ENCODE measurements at places on chromosomes 11 and 22. TPM values are rescaled to one million over a fixed set of nuclear protein-coding genes. Genes with fewer than 3 reads are reported as not detected.

The GAS2L1 gene
- 5.2 TPM for polyA plus RNA-seq

The GAL3ST1 gene
- 10.7 TPM for polyA plus RNA-seq

The DEFB131B gene
- polyA plus RNA-seq = 1.5 TPM

The OR8U1 gene
- polyA plus RNA-seq = not detected

The TREH gene
- 0.08 TPM for polyA plus RNA-seq

The C11orf16 gene
- polyA plus RNA-seq = 4.3 TPM

The TCN2 gene
- polyA plus RNA-seq = 21.9 TPM

The TXNRD2 gene
- polyA plus RNA-seq = 16.8 TPM

The TRIM68 gene
- polyA plus RNA-seq = 18.1 TPM

The TCN1 gene
- 0.28 TPM for polyA plus RNA-seq

The CNTF gene
- polyA plus RNA-seq = 1.0 TPM

The LIF gene
- polyA plus RNA-seq = 1.7 TPM

The NPAS4 gene
- polyA plus RNA-seq = 0.17 TPM

The MS4A3 gene
- 1.2 TPM for polyA plus RNA-seq

The KRTAP5-2 gene
- not detected for polyA plus RNA-seq

The APOA1 gene
- polyA plus RNA-seq = 3.3 TPM

The TRIM66 gene
- 12.2 TPM for polyA plus RNA-seq

The GRM5 gene
- polyA plus RNA-seq = 0.04 TPM

The PNPLA5 gene
- polyA plus RNA-seq = not detected

The ADM gene
- polyA plus RNA-seq = 19.4 TPM

The UBASH3B gene
- 4.3 TPM for polyA plus RNA-seq

The MRGPRX3 gene
- not detected for polyA plus RNA-seq

The NXPE4 gene
- polyA plus RNA-seq = not detected

The TSSK2 gene
- polyA plus RNA-seq = 0.35 TPM

The PKP3 gene
- polyA plus RNA-seq = 13.3 TPM

The B4GALNT4 gene
- polyA plus RNA-seq = 57.2 TPM

Data from right lung (tissue), 10 donors.